GM12878 (cell line): ENCODE measurements at places on chromosomes 1 and 21. TPM values are rescaled to one million over a fixed set of nuclear protein-coding genes. Genes with fewer than 3 reads are reported as not detected.

DNA sequence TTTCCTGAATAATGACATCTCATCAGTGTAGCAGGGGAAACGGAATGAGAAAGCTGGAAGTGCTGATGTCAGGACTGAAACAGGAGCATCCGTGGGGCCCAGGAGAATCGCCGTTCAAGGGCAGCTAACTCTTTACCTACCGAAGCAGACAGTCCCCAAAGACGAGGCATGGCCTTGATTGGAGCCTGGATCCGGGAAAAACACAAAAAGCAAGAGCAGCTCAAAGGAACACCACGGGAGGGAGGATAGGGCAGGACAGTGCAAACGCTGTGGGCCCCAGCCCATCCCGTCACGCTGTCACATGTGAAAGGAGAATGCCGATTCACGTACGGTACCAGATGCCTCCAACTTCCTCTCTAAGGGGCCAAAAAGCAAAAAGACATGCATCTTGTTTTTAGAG lies 34.9 kb downstream of the WNT9A start:
- DNase-seq: no peak

GRCh38 chr1:88979054-88979748 lies 13.2 kb downstream of the KYAT3 start:
- no peak for DNase-seq

GRCh38 chr1:211517006-211517405 lies 25.0 kb upstream of the RD3 start:
- no peak for DNase-seq

The EPHB2 gene
- total RNA-seq: 2.0 and 3.3 TPM in 2 replicates
